Activated CD8-positive, alpha-beta T cell treated with anti-CD3 and anti-CD28 coated beads, Interleukin-2, amount 10 ng/mL, durations not matched to agents 7 days and 5 days (primary cell): ENCODE measurements at places on chromosomes 1 and 21. TPM values are rescaled to one million over a fixed set of nuclear protein-coding genes. Genes with fewer than 3 reads are reported as not detected.

HCRTR1 gene
- not detected for total RNA-seq

AGPAT3 gene
- 70.4 TPM for total RNA-seq

PCP4 gene
- not detected for total RNA-seq

SPRR2F gene
- not detected for total RNA-seq

C1orf141 gene
- total RNA-seq: not detected

KCNE1 gene
- 0.18 TPM for total RNA-seq

NFIA gene
- 0.66 TPM for total RNA-seq

ACOT7 gene
- 97.0 TPM for total RNA-seq

TNFRSF4 gene
- 1.6 TPM for total RNA-seq

NUF2 gene
- total RNA-seq: 75.2 TPM

GJB3 gene
- total RNA-seq: not detected

FCGR2B gene
- total RNA-seq: not detected

KCNJ6 gene
- total RNA-seq: not detected

GPR61 gene
- total RNA-seq: not detected

SIKE1 gene
- 68.8 TPM for total RNA-seq

CHRM3 gene
- total RNA-seq: not detected

NMNAT2 gene
- not detected for total RNA-seq

OR2AK2 gene
- total RNA-seq: not detected

TFAP2E gene
- total RNA-seq: 1.1 TPM

RAP1A gene
- total RNA-seq: 132 TPM

GRIK3 gene
- not detected for total RNA-seq

OR14K1 gene
- not detected for total RNA-seq

CD164L2 gene
- not detected for total RNA-seq

SPRR5 gene
- total RNA-seq: not detected

TSPEAR gene
- not detected for total RNA-seq
